ENCODE measurements at places on chromosomes 12 and 14. TPM values are rescaled to one million over a fixed set of nuclear protein-coding genes. Genes with fewer than 3 reads are reported as not detected.

- no peak for DNase-seq
These were observed 76.8 kb downstream of the ALX1 start for GRCh38 chr12:85356596-85357385.

DNA sequence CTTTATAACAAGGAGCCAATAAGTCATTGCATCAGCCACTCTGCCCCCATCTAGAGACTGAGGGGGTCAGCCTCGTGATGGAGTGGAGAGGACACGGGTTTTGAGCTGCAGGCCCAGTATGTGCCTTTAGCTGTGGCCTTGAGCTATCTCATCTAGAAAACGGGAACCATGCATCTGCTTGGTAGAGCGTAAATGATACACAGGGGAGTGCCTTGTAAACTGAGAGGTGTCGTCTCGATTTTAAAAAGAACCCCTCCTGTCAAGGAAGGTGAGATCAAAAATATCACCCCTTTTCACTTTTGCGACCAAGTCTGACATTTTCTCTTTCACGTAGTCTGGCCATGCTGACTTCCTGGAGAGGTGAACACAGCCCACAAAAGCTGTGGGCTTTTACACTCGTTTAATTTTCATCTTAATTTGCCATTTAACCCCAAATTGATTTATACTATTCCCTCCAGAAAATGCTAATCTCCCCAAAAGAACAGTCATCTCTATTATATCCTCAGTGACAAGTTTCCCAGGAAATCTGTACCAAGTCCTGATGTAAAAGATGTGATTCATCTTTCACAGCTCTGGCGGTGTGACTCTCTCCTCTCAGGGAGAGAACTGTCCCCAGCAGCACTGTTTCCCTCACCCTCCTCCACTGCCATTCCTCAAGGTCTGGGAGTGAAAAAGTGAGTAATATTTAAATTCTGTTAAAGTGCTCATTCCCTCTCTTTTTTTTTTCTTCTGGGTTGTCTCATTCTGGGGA is 30.6 kb downstream of the VCPKMT start:
- no peak for DNase-seq

WNT1 gene
- not detected for polyA plus RNA-seq

NAV3 gene
- 15.9 TPM for polyA plus RNA-seq

GDF11 gene
- 9.4 TPM for polyA plus RNA-seq

RXYLT1 gene
- polyA plus RNA-seq: 10.7 TPM
